GM12892 (cell line): ENCODE measurements at places on chromosomes 7 and 10.

- DNase-seq, result no peak
Observed at GRCh38 chr10:110870823-110871297, 868 bp upstream of the PDCD4 start.

- DNase-seq, result no peak
Observed at GRCh38 chr7:135341049-135341448, 107.4 kb downstream of the STRA8 start.

- no peak for DNase-seq
Observed at GRCh38 chr7:147941381-147941780, 649.2 kb upstream of the C7orf33 start.

GRCh38 chr7:151249732-151250072, 1.2 kb upstream of the SMARCD3 start:
- DNase-seq, result no peak

- DNase-seq, result no peak
Observed at GRCh38 chr10:51599647-51600046, 99.7 kb downstream of the CSTF2T start.

DNA sequence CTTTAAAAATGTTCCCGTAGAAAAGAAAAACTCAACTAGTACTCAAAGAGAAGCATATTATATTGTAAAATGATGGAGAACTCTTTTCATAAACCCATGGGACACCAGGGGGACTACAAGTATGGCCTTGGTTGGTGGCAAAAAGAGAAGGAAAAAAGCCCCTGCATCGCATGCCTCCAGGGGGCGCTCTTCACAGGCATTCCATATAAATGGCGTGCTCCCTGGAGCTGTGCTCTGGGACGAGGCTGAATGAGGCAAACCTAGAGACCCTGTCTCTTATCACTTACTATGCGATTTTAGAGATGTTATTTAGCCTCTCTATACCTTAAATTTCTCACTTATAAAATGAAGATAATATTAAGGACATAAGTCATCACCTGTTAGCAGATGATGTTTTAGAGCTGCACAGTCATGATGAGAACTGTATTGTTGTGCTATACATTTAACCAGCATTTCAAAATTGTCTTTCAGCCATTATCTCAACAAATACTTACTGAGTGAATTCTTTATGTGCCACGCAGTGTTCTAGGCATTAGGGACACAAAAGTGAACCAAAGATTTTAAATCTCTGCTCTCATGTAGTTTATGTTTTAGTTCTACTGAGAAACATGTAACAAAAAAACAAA, 105.8 kb downstream of the ARHGAP21 start:
- no peak for DNase-seq

GRCh38 chr10:125802739-125803138, 20.3 kb downstream of the UROS start:
- DNase-seq, result no peak

- DNase-seq, result no peak
Observed at GRCh38 chr10:3658766-3659165, 126.2 kb downstream of the KLF6 start.

- no peak for DNase-seq
Observed at GRCh38 chr10:9944690-9945089, 1073.0 kb upstream of the CELF2 start.

DNA sequence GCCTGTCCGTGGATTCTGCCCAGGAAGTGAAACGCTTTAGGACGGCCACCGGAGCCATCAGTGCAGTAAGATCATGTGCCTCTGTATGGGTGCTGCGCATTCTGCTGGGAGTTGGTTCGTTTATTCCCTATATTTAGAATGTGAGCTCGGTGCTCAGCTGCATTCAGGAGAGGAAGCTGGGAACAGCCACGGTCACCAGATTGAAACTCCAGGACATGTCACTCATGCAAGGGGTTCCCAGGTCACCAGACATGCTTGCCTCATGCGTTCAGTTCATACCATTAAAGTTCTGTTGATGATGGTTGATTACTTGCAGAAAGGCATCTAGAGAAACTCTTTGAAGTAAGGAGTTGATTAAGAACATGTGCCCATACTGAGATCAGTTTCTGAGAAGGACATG, 78.1 kb downstream of the TRRAP start:
- DNase-seq, result no peak

DNA sequence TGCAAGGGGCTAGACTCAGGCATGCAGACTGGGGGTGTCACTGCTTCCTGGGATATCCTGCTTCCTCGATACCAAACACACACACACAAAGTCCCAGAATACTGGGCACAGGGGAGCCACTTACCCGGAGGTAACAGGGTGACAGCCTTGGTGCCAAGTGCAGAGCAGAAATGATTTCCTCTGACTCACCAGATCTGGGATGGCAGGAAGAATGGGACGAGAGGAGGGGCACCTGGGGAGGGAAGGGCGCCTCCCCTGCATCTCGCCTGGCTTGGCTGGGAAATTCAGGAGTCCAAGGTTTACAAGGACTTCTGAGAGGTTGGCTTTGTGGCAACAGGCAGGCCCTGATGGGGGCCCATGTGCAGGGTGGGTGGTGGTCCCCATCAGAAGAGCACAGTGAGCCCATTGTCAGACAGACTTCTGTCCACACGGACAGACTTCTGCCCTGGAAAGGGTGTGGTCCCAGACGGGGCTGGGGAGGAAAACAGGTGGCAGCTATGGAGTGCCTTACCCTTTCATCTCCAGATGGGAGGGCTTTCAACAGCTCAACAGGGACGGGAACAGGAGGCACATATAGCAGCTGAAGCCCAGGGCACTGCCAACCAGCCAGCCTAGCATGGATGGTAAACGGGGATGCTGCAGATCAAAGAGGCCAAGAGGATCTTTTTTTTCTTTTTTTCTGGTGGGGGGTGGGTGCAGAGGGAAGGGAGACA, 9.7 kb upstream of the CCL24 start:
- DNase-seq, result no peak

GRCh38 chr7:156378806-156379205, 261.8 kb upstream of the RNF32 start:
- DNase-seq, result no peak

- no peak for DNase-seq
Observed at GRCh38 chr10:74081192-74081803, 69.3 kb downstream of the AP3M1 start.

- no peak for DNase-seq
Observed at GRCh38 chr7:40802497-40802896, 667.7 kb downstream of the SUGCT start.

DNA sequence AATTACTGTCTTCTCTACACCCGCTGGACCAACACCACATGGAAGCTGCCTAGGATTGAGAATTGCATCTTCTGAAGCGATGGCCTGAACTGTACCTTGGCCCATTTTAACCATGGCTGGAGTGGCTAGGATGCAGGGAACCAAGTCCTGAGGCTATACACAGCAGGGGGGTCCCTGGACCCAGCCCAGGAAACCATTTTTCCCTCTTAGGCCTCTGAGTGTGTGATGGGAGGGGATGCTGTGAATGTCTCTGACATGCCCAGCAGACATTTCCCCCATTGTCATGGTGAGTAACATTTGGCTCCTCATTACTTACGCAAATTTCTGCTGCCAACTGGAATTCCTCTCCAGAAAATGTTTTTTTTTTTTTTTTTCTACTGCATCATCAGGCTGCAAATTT, 822.7 kb downstream of the PCDH15 start:
- no peak for DNase-seq

- no peak for DNase-seq
Observed at GRCh38 chr7:143322760-143323633, 7.1 kb downstream of the CLCN1 start.
